ENCODE measurements at places on chromosomes 3 and 15.

DNA sequence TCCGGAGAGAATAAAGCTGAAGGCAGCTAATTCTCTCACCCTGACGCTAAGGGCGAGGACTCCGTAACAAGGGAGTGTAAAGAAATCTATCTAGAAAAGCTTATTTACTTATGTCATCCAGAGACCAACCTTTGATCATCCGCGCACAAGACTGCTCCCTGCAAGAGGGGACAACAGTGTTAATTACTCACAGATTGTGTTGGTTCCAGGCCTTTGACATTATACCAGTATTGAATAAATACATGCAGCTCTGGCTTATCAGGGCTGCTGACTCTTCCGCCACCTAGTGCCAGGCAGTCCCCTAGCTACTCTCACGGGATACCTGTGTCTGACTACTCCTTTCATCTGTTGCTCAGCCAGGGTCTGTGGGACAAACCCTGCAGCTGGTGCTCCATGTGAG, 211.7 kb downstream of the DTWD1 start:
- peak; percentile 45 for DNase-seq

GRCh38 chr3:172089250-172089649, 49.9 kb downstream of the FNDC3B start:
- DNase-seq: peak; percentile 76

DNA sequence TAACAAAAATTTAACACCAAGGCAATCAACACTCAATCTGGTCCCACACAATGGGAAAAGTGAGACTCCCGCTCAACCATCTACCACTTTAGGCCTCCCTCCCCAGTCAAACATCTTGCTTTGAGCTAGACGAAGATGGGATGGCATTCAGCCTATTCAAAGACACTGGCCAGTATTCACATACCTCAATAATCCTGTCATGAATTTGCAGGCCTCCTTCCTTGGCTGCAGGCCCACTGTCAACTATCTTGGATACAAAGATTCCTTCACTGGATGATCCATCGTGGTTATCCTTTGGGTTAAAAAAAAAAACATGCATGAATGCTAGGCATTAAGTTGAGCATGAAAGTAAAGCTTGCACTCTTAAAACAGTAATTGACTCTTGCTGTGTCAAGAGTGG, 22.6 kb downstream of the PDZRN3 start:
- peak; percentile 61 for DNase-seq

DNA sequence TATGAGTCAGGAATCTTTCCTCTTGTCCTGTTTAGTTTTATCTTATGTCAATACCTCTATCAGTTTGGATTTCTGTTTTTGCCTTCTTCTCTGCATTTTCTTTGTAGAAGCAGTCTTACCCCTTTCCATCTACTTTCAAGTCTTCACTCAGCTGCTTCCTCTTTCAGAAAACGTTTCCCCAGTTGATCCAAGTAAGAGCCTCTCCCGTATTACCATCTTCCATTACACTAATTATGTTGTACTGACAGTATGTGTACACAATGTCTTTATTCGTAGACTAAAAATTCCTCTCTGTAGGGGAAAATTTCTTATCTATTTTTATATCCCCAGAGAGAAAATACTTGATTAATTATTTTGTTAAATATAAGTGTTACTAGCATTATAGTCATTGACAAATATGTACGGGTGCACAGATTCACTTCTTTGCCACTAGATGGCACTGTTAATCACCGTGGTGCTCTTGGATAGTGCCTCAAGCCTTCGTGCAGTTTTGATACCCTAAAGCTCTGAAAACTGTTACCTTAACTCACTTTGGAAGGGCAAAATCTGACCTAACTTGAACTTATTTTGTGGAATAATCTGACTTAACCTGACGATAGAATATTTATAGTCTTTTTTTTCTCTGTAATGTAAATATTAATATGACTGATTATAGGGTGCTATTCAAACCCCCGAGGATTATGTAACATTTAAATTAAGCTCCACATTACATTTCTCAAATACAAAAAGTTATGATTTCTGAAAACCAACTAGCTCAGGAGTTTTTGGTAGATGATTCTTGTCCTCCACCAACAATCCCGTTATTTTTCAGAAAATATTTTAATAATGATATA, 74.2 kb upstream of the POU1F1 start:
- peak; percentile 58 for DNase-seq

DNA sequence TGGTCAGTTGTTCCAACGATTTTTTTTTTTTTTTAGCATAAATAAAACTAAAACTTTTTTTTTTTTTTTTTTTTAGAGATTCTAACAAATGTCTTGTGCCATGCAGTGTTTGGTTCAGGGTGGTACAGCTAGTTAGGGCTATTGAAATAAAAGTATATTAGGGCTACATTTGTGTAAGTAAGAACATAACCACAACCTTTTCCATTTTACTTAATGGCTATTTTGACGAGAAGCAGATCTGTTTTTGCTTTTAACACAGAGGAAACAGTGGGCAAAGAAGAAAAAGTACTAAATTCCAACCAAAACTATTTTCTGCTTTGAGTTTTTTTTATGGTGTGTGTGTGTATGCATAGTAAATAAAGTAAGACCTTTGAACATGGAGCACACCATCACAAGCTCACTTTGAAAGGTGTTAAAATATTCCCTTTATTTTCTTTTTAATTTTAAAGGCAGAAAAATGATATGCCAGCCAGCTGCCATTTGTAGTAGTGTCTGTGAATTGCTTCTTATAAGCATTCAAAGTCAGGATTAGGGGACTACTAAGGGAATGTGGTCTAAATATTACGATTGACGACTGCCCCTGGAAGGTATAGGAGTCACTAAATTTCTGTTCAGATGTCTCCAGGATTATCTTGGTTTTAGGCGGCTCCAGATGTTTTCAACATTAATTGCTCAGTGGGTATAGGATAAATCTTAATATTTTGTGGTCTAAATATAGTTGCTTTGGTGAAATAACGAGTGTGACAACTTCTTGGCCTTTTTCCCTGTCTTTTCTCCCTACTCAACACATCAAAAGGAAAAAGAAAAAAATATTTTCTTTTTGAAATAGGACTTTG, 3.1 kb downstream of the RARB start:
- no peak for DNase-seq

DNA sequence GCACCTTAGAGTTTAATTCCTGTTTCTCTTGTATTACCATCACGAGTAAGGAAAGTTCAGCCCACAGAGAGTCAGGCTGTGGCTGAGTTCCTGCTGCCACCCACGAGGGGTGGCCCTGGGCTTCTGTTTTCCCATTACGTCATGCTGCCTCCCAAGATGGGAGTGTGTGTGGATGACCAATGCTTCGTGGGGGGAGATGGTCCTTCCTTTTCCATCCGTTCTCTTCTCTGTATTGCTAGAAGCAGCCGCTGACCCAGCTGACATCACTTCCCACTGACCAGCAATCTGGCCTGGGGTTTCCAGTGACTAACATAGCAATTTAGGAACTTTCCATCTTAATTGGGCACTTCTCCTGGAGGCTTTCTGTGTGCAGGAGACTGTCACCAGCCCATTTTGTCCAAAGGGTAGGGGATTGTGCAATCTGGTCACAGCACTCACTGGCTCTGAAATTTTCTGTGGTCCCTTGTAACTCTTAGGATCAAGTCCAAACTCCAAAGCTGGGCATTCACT, 9.3 kb downstream of the IRAK2 start:
- DNase-seq: peak; percentile 97

DNA sequence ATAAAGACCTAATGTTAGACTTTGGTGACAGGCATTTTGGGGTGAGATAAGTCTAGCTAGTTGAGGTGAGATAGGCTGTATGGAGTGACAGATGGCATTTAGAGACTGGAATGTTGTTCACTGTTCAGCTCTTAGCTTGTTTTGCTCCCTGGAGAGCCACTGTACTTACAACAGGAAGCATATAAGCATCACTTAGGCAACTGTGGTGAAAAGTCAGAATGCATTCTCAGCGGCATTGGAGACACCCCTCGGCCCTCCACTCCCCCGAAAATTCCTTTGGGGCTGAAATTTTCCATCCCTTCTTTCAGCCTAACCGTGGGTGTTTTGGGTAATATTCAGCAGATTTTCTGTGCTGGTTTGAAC, 73.4 kb downstream of the SLCO3A1 start:
- no peak for DNase-seq

DNA sequence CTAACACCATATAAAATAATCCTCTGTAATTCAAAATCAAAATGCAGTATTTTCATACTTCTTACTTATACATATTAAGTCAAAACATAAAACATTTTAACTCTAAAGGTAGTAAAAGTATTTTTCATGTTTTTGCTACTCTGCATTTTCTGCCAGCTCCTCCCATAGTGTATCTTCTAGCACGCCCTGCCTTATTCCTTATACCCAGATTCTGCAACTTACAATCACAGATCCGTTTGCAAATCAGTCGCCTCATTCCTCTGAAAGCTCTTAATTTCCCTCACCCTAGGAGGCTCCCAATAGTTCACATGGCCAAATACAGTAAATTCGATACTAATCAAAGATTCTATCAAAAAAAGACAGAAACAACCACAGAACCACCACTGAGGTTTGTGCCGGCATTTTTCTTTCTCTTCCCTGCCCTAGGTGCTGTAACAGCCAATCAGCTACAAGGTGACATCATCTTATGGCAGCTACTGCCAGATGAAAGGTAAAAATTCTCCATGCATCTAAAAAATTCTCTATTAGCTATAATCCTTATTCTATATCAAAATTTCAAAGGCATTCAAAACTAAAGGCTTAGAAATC, 72.9 kb downstream of the CLASP2 start:
- DNase-seq: peak; percentile 16

DNA sequence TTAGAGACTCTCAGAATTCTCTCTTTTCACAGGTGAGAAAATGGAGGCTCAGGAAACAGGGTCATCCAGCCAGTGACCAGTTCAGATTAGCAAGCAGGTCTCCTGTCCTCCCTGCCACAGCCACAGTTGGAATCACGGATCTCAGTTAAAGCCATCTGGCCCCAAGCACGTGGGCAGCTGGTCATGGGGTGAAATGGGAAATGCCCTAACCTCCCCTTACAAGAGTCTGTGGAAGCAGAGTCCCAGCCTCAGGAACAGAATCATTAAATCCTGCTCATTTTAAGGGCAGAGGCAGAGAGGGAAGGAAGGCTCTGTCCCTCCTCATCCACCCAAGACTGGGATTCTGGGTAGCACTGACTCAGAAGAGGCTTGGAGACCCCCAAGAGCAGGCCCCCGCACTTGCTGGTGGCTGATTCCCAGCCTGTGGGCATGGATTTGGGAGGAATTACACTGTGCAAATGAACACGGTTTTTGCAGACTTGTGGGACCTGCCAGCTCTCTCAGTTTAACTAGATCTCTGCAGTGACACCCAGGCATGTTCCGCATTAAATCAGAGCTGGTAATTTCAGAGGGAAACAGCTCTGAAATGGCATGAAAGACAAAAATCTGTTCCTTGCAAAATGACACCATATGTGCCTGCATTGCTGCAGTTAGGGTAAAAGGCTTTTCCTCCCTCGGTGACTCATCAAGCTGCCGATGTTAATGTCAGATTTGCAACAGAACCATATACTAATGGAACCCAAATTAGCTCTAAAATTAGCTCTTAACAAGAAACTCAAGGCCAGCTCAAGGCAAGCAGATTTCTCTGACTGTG, 89.0 kb downstream of the BDH1 start:
- peak; percentile 71 for DNase-seq

GRCh38 chr15:89760303-89761008, 9.4 kb upstream of the MESP1 start:
- peak; percentile 34 for DNase-seq

- DNase-seq: no peak
Measured at GRCh38 chr15:90557186-90558084, 27.7 kb downstream of the CRTC3 start.

DNA sequence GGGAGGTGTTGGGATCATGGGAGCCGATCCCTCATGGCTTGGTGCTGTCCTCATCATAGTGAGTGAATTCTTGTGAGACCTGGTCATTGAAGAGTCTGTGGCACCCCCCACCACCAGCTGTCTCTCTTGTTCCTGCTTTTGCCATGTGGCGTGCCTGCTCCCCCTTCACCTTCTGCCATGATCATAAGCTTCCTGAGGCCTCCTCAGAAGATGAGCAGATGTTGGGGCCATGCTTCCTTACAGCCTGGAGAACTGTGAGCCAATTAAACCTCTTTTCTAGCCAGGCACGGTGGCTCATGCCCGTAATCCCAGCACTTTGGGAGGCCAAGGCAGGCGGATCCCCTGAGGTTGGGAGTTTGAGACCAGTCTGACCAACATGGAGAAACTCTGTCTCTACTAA, 37.0 kb upstream of the CGNL1 start:
- no peak for DNase-seq

GRCh38 chr3:56753206-56753820, 48.4 kb downstream of the ARHGEF3 start:
- peak; percentile 39 for DNase-seq

- DNase-seq: no peak
Measured at GRCh38 chr15:70633991-70634390, 129.4 kb downstream of the UACA start.

GRCh38 chr3:42790714-42791229, 13.5 kb downstream of the HIGD1A start:
- no peak for DNase-seq

- peak; percentile 79 for DNase-seq
Measured at GRCh38 chr3:90062016-90062415, 954.6 kb downstream of the EPHA3 start.

GRCh38 chr15:78225783-78226541, 8.4 kb downstream of the ACSBG1 start:
- DNase-seq: no peak

DNA sequence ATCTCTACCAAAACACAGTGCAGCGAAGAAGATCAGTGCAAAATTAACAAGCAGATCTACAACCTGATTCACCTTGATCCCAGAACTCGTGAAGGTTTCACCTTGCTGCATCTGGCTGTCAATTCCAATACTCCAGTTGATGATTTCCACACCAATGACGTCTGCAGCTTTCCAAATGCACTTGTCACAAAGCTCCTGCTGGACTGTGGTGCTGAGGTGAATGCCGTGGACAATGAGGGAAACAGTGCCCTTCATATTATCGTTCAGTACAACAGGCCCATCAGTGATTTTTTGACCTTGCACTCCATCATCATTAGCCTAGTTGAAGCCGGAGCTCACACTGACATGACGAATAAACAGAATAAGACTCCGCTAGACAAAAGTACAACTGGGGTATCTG, 13.2 kb downstream of the FEM1B start:
- DNase-seq: no peak

- no peak for DNase-seq
Measured at GRCh38 chr3:66527246-66527645, 26.4 kb upstream of the LRIG1 start.

DNA sequence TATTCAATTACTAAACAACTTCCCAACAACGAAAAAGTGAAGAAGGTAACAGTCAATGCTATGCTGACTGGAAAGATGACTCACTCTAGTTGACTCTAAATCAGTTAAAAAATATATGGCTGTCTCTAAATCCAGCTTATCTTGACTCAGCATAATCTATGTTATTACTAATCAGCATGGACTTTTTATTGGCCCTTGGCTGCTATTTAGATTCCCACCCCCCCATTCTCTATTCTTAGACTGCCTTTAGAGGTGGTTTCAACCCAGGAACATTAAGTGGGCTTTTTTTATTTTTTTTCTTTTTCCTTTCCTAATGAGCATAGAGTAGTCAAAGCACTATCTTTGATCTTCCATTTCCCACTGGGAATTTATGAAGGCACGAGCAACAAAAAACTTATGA, 1.9 kb downstream of the PCOLCE2 start:
- DNase-seq: peak; percentile 65

GRCh38 chr3:9727041-9727595, 4.4 kb upstream of the BRPF1 start:
- peak; percentile 20 for DNase-seq
